ENCODE measurements at places on chromosomes 3 and 15.
A peak's percentile ranks its signal among the peaks of the same experiment; 100 is the strongest.

DNA sequence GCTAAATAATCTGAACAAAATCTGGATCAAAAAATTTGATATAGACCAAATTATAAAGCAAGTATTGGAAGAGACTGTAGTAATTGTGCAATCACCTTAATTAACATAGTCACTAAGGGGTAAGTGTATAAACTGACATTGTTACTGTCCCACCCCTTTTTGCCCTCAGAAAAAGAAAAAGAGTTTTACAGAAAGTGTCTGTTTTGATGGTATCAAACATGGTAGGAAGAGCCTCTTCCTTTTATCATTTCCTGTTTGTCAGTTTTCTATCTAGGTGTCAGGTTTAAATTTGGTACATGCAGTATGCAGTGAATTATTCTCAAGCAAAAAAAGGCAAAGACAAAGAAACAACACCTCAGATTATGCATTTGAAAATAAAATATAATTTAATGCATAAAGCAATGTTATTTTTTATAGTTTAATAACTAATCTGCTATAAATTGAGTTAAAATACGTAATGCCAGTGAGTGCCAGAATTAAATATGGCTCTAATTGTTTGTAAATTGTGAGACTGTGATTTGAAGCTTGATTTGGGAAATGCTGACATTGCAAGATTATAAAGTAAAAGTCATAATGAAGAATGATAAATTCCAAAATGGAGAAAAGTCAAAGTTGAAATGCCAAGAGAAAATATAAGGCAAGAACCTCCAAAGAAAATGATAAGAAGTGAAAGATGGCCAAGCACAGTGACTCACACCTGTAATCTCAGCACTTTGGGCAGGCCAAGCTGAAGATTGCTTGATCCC lies 30.3 kb upstream of the CMC1 start:
- no peak for DNase-seq

GRCh38 chr3:43758592-43759225 lies 68.0 kb downstream of the ABHD5 start:
- DNase-seq: no peak

DNA sequence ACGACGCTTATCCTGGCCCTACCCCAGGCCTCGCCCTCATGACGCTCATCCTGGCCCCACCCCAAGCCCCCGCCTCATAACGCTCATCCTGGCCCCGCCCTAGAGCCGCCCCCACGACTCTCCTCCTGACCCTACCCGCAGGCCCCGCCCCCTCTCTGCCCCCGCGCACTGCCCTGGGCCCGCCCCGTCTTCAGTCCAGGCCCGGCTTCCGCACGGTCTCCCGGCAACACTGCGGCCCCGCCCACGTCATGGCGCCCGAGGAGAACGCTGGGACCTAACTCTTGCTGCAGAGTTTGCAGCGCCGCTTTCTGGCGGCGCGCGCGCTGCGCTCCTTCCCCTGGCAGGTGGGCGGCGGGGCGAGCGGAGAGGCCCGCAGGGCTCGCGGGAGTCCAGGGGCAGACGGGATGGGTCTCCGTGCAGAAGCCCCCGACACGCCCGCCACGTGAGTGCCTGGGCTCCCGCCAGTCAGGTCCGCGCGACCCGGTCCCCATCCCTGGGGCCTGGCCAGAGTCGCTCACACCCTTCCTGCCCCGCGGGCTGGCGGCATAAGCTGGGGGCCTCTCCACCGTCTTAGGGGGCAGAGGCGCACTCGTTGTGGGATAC lies 52.5 kb upstream of the ROPN1B start:
- DNase-seq: peak; percentile 87

DNA sequence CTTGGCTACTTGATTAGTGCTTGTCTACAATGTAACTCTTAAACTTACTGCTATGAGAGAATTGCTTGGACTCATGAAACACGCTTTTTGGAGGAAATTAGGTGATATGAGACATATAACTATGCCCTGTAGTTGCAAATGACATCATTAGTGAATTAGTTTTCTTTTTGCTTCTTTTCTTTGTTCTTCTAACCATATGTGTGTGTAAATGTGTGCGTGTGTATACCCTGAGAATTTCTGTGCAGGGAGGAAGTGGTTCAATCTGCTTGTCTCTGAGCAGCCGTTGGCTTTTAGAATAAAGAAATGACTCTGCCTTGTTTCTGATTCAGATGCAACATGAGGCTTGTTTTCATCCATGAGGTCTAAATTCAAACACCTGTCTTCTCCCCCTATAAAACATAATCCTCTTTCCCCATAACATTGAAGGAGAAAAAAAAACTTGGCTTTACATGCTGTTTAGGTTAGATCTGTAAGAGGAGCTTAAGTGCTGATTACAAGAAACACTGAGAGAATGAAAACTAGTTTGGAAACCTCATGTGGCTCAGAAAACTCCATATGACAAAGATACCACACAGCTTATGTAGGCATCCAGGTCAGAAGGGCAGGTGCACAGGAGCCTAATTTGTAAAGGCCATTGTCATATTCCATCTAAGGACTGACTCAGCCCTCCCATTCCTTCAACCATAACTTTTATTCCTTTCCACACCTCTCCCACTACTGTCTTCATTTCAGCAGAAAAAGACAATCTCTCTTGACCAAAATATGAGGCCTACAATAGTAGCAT lies 30.5 kb upstream of the BLM start:
- DNase-seq: no peak

DNA sequence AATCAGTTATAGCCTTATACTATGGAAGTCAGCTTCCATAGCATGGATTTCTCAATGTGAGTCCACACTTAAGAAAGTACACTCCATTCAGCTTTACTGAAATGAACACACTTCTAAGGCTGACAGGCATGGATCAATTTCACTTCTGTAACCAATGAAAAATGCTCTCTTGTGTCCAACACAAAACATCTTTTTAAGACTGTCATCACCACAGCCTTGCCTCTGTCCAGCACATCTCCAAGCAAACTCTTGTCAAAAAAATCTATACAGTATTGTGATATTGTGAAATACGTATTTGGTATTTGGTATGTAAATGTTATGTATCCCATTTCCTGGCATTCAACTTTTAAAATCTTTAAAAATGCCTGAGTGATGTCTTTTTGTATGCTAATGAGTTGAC lies 208.7 kb downstream of the RAP2B start:
- no peak for DNase-seq

DNA sequence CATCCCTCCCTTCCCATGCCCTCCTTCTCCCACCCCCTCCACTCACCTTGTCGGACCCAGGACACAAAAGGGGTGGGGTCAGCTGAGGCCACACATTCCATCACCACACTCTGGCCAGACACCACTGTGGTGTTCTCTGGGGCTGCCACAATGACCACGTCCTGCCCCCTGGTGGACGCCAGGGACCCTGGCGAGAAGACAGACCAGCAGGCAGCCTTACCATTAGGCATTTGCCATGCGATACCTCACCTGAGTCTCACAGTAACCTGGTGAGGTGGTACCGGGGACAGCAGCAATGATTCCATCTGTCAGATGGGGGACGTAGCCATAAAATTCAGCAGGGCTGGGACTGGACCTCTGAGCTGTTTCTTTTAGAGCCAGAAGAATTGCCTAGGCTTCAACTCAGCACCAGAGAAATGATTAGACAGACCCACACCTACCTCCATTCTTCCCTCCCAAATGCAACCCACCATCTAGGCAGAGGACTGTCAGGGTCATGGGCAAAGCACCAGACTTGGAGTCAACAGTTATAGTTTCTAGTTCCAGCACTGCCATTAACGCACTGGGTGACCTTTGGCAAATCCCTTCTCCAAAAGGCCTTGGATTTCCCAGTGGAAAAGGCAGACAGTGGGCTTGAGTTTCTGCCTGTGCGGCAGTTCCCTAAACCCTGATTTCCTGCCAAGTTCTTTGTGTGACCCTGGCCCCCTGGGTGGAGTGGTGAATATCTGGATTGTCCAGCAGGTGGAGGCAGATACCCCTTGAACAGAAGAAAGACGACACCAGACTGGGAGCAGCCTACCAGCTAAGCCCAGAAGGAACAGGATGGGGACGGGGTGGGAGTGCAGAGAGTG lies 21.8 kb downstream of the IGDCC4 start:
- peak; percentile 48 for DNase-seq

DNA sequence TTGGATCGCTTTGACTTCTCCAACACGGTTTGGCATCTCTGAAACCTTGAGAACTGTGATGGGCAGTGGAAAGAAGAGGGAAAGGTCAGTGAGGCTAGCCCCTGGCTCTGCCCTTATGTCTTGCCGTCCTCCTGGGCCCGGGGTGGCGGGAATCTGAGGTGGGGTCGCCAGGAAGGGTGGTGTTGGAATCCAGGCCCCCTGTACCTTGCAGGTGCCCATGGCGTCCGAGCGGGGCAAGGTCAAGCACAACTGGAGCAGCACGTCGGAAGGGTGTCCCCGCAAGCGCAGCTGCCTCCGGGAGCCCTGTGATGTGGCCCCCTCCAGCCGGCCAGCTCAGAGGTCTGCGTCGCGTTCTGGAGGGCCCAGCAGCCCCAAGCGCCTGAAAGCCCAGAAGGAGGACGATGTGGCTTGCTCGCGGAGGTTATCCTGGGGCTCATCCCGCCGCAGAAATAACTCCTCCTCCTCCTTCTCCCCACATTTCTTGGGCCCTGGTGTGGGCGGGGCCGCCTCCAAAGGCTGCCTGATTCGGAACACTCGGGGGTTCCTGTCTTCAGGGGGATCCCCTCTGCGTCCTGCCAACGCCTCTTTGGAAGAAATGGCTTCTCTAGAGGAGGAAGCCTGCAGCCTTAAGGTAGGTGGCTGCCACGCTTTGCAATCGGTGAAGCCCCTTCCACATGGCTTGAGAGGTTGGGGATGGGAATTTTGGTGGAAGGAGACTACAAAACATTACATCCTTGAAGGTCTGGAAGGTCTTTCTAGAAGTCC lies 907 bp downstream of the TATDN2 start:
- no peak for DNase-seq

DNA sequence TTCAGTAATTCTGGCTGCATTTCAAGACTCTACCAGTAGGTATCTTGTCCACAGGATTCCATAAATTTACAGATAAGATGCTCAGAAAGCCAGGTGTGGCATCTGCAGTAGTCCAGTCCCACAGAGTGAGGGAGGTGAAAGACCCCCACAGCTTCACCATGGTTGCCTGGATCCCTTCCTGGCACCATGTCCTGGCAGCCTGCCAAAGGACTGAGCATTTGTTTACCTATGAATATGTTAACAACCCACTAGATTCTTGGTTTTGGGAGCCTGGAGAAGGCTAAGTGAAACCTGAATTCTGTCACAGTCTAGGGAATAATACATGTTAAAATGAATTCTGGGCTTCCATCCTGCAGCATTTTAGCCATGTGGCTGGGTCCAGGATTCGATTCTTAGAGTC lies 14.9 kb downstream of the CHST2 start:
- no peak for DNase-seq

GRCh38 chr3:6799264-6799915 lies 61.5 kb upstream of the GRM7 start:
- peak; percentile 22 for DNase-seq

GRCh38 chr3:74614107-74614967 lies at the start of gene CNTN3:
Gene CNTN3, minus strand, starts transcription at chr3:74614659. Its CDS starts 93,547 bp downstream, at chr3:74521112.
- no peak for DNase-seq

All from LoVo (cell line).